ENCODE measurements at places on chromosomes 5 and 9.

DNA sequence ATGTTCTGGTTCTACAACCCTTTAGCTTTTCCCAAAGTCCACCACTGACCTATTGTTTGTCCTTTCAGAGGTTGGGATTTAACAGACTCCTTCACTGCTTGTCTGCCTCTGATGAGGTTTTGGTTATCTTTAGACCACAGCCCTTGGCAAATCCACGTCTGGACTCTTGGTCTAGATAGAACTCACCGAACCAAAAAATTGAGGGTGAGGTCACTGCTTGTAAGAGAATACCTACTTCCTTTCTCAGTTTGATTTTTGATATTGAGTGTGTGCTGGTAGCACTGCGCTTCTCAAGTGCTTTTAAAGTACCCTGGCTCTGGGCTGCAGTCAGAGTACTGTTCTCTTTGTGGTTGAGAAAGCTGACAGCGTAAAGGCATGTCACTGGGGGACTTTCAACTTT is 61.7 kb downstream of the JMY start:
- no peak for DNase-seq

DNA sequence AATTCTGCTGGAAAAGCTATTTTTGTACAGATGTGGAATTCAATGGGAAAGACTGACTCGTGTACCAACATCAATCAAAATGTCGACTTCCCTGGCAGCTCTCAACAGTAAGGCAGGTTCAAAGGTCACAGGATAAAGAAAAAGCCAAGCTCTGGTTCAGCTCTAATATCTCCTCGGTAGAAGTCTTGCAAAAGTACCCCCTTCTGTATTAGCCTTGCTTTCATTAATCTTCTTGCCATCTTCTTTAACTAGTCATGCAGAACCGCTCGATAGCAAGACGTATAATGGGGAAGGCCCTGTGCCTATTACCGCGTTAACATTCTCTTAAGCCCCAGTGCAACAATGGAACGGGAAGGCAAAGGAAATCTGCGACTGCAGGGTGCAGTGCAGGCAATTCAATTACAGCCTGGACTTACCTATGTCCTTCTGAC is 201.2 kb downstream of the GAPVD1 start:
- DNase-seq, result no peak

DNA sequence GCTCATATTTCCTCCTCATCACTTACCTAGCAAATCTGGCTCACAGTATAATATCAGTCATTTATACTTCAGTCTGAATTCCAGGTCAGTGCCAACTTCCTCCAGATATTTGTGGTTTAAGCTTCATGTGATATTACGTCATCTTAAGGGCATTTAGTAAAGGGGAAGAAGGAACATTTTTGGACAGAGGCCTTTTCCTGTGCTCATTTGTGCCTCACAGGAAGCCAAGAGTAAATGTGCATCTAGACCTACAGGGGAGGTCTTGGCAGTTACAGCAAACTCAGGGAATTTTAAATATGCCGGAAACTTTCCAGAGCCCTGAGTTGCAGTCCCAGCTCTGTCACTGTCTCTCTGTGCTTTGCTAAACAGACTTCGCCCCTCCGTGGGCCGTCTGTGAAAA is 12.3 kb upstream of the KCNIP1 start:
- DNase-seq, result no peak

- no peak for DNase-seq
These were observed 27.6 kb downstream of the ZDHHC11B start for GRCh38 chr5:756865-757345.

DNA sequence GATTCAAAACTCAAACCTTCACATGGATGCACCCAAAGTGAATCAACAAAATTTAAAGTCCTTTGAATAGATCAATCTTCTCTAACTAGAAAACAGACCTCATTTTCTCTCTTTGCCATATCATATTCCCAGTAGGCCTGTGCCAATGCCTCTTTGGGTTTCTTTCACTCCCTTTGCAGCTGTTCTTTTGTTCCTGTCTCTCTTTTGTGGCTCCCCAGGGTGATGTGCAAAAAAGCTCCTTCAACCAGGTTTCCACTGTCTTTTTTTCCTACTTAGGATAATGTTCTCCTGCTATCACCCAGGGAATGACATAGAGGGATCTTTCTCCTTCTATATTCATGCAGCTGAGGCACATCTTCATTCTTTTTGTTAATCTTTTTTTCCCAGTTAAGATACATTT is 54.6 kb downstream of the MARCHF3 start:
- DNase-seq, result no peak

- peak; percentile 61 for DNase-seq
These were observed 5.0 kb downstream of the IL3 start for GRCh38 chr5:132065351-132065937.

DNA sequence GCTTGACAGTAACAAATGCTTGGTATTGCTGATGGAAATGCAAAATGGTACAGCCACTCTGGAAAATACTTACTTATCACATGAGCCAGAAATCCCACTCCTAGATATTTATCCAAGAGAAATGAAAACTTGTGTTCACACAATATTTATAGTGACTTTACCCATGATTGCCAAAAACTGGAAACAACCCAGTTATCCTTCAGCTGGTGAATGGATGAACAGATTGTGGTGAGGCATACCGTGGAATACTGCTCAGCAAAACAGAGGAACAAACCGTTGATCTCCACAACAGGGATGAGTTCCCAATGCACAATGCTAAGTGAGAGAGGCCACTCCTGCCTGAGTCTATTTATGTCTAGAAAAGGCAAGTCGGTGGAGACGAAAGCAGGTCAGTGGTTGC is 40.5 kb upstream of the LRRC14B start:
- DNase-seq, result no peak

- no peak for DNase-seq
These were observed 21.3 kb downstream of the SEMA6A start for GRCh38 chr5:116553366-116553765.

DNA sequence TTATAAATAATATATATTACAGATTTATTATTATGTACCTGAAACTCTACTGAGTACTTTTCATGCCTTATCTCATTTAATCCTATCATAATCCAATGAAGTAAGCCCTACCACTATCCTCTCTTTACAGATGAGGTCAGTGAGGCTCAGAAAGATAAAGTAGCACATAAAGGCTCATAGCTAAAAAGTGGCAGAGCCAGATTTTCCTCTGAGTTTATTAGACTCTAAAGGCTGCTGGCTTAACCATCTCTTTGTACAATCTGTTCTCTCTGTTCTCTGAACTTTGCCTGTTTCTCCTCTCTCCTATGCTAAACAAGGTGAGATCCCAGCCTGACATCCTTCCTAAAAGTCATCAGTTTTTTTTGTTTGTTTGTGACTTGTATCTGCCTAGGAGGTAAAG is 311.2 kb downstream of the KCTD16 start:
- no peak for DNase-seq

- no peak for DNase-seq
These were observed 4.9 kb downstream of the AKNA start for GRCh38 chr9:114382699-114383520.

- DNase-seq, result no peak
These were observed 17.6 kb upstream of the TNFSF15 start for GRCh38 chr9:114823441-114823840.

- no peak for DNase-seq
These were observed 5.8 kb downstream of the BSPRY start for GRCh38 chr9:113355040-113355596.

DNA sequence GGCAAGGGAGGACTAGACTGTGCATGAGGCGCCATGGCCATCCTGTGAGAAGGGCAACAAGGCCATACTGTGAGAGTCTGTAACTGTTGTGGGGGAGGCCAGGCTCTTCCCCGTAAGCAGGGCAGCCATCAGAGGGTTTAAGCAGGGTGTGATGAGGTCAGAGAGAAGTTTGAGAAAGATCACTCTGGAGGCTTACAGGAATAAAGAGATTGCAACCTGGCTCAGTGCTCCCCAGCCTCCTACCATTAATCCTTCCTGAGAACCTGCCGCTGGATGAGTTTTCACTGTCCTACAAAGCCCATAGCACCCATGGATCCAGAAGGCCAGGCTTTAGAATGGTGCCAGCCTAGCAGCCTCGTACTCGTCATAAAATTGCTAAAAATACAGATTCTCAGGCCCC is 14.4 kb upstream of the TRMT10B start:
- DNase-seq, result no peak

- no peak for DNase-seq
These were observed 1262.0 kb upstream of the WWC1 start for GRCh38 chr5:167029488-167029887.

DNA sequence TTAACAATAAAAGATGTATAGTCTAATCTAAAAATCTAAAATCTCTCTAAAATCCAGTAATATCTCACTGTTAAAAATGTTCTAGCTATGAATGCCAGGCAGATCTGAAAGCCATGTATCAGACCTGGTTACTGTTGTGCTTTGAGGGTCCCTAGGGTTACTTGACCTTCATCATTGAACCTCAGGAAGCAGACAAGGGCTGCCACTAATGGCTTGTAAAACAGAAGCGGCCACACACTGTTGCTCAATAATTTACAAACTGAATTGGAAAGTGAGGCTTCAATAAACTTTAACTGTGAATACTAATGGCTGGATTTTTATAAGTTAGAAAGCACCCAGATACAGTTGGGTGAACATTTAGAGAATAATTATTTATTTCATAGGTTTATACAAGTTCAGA is 198.0 kb upstream of the RPS23 start:
- DNase-seq, result no peak

- DNase-seq, result no peak
These were observed 29.9 kb downstream of the MAT2B start for GRCh38 chr5:163535290-163535689.

DNA sequence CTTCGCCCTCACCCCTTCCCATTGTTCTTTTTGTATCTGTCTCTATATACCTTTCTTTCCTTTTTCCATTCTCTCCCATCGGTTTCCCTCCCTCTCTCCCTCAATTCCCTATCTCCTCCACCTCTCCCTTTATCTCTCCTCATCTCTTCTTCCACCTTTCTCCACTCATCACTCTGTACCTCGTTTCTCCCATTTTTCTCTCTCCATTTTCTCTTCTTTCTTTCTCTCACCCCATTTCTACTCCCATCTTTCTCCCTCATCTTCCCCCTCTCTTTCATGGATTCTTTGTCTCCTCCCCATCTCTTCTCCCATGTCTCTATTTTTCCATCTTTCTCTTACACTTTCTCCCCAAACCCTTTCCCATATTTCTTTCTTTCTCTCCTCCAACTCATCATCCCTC is 385.9 kb upstream of the CLINT1 start:
- DNase-seq, result no peak

GRCh38 chr5:112555691-112556090 is 136.6 kb upstream of the EPB41L4A start:
- DNase-seq, result no peak

GRCh38 chr9:126415741-126416370 is 89.2 kb downstream of the MVB12B start:
- no peak for DNase-seq

DNA sequence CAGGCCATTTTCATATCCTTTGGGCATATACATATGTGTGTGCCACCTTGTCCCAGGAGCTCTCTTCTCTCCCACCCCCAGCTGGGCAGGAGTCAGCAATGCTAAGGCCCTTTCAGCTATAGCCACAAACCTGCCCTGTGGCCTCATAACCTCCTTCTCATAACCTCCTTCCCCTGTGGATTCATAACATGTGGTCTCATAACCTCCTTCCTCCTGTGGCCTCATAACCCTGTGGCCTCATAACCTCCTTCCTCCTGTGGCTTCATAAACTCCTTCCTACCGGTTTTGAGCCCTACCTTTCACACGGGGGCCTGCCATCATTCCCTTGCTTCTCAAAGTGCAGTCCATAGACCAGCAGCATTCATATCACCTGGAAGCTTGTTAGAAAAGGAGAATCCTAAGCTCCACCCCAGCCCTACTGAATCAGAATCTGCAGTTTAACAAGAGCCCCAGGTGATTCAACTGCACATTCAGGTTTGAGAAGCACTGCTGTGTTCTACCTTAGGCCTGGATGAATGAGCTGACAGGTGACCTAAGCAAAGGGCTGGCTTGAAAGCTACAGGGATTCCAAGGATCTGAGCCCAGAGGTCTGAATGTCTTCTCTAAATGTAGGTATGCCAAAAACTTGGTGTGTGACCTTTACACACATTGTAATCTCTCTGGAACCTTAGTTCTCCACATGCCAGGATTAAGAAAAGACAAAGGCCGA is 41.9 kb upstream of the PLPP6 start:
- DNase-seq, result no peak

DNA sequence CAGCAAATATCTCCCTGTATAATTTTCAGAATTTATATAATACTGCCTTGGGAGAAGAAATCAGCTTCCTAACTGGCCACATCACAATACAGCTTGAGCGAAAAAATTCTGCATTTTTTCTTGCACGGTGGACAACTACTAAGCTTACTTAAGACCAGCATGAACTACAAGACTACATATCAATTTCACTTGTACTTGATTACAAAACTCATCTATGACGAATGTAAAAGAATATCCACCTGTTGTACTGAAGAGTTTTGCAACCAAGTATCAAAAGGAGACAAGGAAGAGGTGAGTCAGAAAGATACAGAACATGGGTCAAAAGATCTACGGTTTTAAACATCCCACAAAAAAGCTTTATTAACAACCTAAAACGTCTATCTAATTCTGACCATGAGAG is 279.4 kb downstream of the BNC2 start:
- no peak for DNase-seq

DNA sequence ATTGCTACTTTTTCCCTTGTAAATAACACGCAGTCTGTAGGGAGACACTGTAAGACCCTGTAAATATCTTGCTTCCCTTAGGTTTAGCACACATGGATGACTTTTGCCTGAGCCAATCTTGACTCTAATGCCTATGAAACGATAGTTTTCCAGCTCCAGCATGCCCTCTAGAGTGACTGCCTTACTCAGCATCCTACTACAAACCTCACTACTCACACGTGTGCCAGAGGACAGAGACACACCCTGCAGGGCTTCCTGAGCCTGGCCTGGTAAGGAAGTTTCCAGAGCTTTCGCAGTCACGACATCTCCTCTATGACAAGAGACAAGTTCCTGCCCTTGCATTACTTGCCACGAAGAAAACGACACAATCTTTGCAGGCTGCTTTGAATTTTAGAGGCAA is 138.1 kb downstream of the ATPSCKMT start:
- DNase-seq, result no peak

- no peak for DNase-seq
These were observed 93.8 kb downstream of the CSNK1G3 start for GRCh38 chr5:123605822-123606221.

DNA sequence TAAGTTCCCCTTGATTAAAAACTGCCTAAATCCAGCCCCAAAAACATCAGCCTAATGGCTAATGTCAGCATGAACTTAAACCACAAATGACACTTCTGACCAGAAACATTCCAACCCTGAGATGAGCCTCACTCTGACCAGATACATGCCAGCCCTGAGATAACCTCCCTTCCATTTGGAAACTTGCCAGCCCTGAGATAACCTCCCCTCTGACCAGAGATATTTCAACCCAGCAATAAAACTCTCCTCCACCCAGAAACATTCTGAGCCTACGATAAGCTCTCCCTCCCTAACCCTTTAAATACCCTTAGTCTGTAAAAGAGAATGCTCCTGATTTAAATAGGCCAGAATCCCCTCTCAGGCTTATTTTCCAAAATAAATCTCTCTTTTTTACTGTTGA is 1035.7 kb upstream of the NUDT12 start:
- DNase-seq, result no peak

DNA sequence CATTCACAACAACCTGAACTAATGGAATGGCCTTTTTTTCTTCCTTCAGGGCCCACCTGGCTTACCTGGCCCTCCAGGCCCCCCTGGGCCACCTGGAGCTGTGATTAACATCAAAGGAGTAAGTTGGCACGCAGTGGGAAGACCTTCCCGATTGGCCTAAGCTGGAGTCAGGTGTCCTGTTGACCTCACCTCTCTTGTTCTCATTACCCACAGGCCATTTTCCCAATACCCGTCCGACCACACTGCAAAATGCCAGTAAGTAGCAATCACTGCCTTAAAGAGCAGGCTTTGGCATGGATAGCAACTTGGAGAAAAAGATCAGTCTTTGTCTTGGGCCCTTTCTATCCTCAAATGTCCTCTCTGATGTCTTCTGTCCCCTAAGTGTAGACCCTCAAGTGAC is 55.3 kb upstream of the TGFBR1 start:
- DNase-seq, result no peak

All from stimulated activated CD4-positive, alpha-beta T cell treated with anti-CD3 and anti-CD28 coated beads, Interleukin-12 subunit alpha, Interleukin-12 subunit beta, amount 100 ng/mL, for 48 hours (primary cell).